ENCODE measurements at places on chromosomes 7 and 10.

GRCh38 chr10:24518981-24519597, 204.6 kb downstream of the ARHGAP21 start:
- no peaks in the 10 kb centered on the region for H3K27me3 ChIP-seq
- H3K4me1 ChIP-seq, result peaks cover 3% of the 10 kb centered on the region
- DNase-seq, result peak; percentile 73
- H3K4me3 ChIP-seq, result no peak overlapping the region
- no peak overlapping the region for H3K27ac ChIP-seq
- H3K36me3 ChIP-seq, result no peaks in the 10 kb centered on the region

GRCh38 chr10:16606923-16607322, 85.2 kb upstream of the C1QL3 start:
- DNase-seq, result no peak
- H3K27me3 ChIP-seq, result no peaks in the 10 kb centered on the region
- H3K4me1 ChIP-seq, result no peaks in the 10 kb centered on the region

GRCh38 chr10:122420624-122421007, 33.8 kb upstream of the ARMS2 start:
- no peak for DNase-seq
- no peaks in the 10 kb centered on the region for H3K27me3 ChIP-seq
- no peak overlapping the region for H3K27ac ChIP-seq
- H3K4me3 ChIP-seq, result no peak overlapping the region
- peaks cover 51% of the 10 kb centered on the region for H3K36me3 ChIP-seq

DNA sequence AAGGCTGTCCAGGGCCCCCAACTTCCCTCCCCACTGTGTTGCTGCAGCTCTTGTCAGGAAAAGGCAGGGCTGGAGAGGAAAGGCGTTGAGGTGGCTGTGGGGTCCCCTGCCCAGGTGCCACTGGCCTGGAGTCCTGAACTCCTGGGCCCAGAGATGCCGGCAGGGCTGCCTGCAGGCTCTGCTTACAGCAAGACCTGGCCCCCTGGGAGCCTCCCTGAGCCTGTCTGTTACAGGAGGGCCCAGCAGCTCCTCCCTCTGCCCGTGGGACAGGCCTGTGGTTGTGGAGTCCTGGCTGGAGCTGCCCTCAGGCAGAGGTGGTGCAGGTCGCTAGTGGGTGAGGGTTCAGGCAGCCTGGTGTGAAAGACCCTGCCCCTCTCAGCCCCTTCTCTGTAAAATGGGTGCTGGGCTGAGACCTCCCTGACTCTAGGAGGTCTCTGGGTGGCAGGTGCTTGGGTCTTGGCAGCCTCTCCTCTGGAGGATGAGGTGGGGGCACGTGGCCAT, 9.9 kb downstream of the ANTXRL start:
- no peaks in the 10 kb centered on the region for H3K36me3 ChIP-seq
- no peak for DNase-seq
- H3K4me3 ChIP-seq, result peak overlapping the region; percentile 33
- H3K4me1 ChIP-seq, result peaks cover 19% of the 10 kb centered on the region
- peaks cover 7% of the 10 kb centered on the region for H3K27me3 ChIP-seq

DNA sequence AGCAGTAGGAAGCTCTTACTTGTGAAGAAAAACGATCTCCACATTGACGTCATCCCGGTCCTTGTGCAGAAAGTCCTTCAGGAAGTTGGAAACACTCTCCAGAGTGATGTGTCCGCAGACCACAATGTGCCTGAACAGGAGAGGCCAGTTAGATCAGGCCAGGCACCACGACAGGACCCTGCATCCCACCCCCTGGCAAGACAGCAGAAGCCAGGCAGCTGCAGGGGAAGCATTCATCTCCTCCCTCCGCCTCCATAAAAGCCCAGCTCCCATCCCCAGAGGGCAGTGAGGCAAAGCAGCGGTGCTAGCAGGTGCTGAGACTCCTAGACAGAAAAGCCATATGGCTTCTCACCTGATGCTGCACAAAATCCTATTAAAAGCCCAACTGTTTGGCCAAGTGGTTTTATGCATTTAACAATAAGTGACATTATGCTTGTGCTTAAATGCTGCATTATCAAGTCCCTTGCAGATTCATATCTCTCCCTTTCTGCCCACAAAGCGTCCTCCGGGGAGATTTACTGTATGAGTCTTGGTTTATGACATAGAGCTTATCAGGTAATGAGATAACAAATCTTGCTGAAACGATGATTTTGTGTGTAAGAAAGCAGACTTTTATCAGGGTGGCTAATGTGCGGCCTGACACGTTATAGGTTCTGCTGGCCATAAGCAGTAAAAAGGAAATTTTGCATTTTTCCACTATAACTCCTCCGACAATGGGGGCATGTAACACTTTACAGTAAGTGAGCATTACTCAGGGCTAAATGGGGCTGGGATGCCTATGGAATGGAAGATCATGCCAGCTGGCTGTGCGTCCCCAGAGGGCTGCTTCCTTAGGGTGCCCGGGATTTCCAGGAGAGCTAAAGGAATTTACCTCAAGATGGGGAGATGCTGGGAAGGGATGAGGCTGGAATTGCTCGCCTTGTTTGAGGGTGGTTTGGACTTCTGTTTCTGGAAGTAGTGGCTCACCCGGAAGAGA, 546.9 kb downstream of the KCNMA1 start:
- no peak overlapping the region for H3K27ac ChIP-seq
- H3K4me3 ChIP-seq, result no peak overlapping the region
- H3K36me3 ChIP-seq, result no peaks in the 10 kb centered on the region
- no peak for DNase-seq

DNA sequence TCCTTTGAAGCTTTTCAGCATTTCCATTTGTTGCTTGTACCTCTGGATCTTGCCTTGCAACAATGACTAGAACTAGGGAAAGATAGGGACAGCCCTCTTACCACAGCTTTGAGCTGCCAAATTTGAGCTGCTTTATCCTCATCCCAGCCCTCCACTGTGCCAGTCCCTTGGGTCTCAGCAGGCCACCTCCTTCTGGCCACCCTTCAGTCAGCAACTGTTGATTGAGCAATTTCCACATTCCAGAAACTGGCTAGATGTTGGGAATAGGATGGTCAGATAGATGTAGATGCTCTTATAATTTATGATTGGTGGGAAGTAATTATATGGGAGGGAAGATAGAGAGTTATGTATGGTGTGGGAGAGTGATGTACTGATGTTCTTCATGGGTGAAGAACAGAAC, 100.1 kb downstream of the ST7 start:
- H3K36me3 ChIP-seq, result no peaks in the 10 kb centered on the region
- H3K4me1 ChIP-seq, result peaks cover 10% of the 10 kb centered on the region
- no peaks in the 10 kb centered on the region for H3K27me3 ChIP-seq

DNA sequence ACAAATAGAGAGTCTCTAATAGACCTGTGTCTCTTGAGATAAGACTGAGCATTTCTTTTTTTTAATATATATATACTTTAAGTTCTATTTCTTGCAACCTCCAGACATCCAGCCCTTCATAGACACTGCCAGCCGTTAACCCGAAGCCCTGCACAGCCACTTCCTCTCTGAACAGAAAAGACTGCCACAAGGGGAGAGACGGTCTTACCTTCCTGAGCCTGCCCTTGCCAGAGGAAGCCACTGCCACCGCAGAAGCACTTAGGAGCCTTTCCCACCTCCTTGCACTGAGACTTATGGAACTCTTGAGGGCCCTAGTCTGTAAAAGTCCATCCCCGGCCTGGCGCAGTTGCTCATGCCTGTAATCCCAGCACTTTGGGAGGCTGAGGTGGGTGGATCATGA, 31.8 kb upstream of the PRSS1 start:
- H3K4me1 ChIP-seq, result no peaks in the 10 kb centered on the region
- H3K27me3 ChIP-seq, result no peaks in the 10 kb centered on the region
- no peak overlapping the region for H3K27ac ChIP-seq
- H3K4me3 ChIP-seq, result no peak overlapping the region
- no peak for DNase-seq

- H3K27me3 ChIP-seq, result no peaks in the 10 kb centered on the region
- no peak overlapping the region for H3K4me3 ChIP-seq
- no peak for DNase-seq
- no peaks in the 10 kb centered on the region for H3K36me3 ChIP-seq
- H3K27ac ChIP-seq, result no peak overlapping the region
- no peaks in the 10 kb centered on the region for H3K4me1 ChIP-seq
These were observed 192.7 kb downstream of the KIF20B start for GRCh38 chr10:89894051-89894450.

- DNase-seq, result peak; percentile 20
- H3K4me1 ChIP-seq, result no peaks in the 10 kb centered on the region
- no peak overlapping the region for H3K4me3 ChIP-seq
- H3K27ac ChIP-seq, result no peak overlapping the region
- peaks cover 18% of the 10 kb centered on the region for H3K36me3 ChIP-seq
These were observed 51.8 kb upstream of the MRLN start for GRCh38 chr10:59805014-59805413.

DNA sequence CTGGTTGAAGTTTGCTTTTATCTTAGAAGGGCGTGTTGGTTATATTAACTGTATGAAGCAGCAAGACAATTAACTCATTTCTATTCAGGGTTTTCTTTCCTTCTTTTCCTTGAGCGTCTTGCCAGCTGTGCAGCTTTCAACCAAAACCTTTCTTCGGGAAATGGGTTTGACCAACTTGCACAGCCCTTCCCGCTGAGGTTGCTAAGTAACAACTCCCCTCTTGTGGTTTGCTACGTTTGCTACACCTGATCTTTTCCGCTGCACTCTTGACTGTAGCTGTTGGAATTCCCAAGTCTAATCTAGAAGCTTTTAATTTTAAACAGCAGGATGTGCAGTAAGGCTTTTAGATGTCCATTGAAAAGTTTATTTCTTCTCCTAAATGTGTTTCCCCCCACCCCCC, 116.9 kb downstream of the CDCA7L start:
- no peaks in the 10 kb centered on the region for H3K4me1 ChIP-seq
- DNase-seq, result peak; percentile 36
- H3K36me3 ChIP-seq, result no peaks in the 10 kb centered on the region
- no peak overlapping the region for H3K27ac ChIP-seq
- no peak overlapping the region for H3K4me3 ChIP-seq
- no peaks in the 10 kb centered on the region for H3K27me3 ChIP-seq

GRCh38 chr10:50396491-50397311, 145.4 kb upstream of the ASAH2 start:
- no peak overlapping the region for H3K4me3 ChIP-seq
- no peak for DNase-seq
- H3K27ac ChIP-seq, result no peak overlapping the region
- no peaks in the 10 kb centered on the region for H3K27me3 ChIP-seq

- no peak overlapping the region for H3K27ac ChIP-seq
- H3K4me1 ChIP-seq, result no peaks in the 10 kb centered on the region
- no peaks in the 10 kb centered on the region for H3K27me3 ChIP-seq
These were observed 3.3 kb downstream of the ADAMTS14 start for GRCh38 chr10:70675496-70676161.

- H3K27me3 ChIP-seq, result no peaks in the 10 kb centered on the region
- no peaks in the 10 kb centered on the region for H3K36me3 ChIP-seq
- H3K4me3 ChIP-seq, result no peak overlapping the region
These were observed 44.7 kb upstream of the AQP1 start for GRCh38 chr7:30866939-30867338.

DNA sequence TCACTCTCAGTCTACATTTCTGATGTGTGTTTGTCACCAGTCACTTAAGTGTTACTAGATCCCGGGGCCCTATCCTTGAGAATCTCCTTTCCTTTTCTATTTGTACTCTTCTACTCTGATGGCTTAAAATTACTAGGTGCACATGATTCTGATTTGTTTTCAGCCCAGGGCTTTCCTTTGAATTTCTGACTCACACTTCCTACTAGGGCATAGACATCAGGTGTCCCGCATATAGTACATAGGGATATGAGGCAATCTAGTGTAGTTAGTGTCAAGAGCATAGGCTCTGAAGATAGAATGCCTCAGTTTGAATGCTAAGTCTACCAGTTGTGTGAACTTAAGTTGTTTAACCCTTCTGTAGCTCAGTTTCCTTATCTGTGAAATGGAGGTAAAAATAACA, 49.4 kb upstream of the LRRN3 start:
- DNase-seq, result no peak
- no peak overlapping the region for H3K27ac ChIP-seq
- no peak overlapping the region for H3K4me3 ChIP-seq

- no peak overlapping the region for H3K27ac ChIP-seq
- no peak for DNase-seq
- H3K27me3 ChIP-seq, result no peaks in the 10 kb centered on the region
- H3K4me1 ChIP-seq, result no peaks in the 10 kb centered on the region
These were observed 187.7 kb downstream of the ELFN1 start for GRCh38 chr7:1857487-1858421.

DNA sequence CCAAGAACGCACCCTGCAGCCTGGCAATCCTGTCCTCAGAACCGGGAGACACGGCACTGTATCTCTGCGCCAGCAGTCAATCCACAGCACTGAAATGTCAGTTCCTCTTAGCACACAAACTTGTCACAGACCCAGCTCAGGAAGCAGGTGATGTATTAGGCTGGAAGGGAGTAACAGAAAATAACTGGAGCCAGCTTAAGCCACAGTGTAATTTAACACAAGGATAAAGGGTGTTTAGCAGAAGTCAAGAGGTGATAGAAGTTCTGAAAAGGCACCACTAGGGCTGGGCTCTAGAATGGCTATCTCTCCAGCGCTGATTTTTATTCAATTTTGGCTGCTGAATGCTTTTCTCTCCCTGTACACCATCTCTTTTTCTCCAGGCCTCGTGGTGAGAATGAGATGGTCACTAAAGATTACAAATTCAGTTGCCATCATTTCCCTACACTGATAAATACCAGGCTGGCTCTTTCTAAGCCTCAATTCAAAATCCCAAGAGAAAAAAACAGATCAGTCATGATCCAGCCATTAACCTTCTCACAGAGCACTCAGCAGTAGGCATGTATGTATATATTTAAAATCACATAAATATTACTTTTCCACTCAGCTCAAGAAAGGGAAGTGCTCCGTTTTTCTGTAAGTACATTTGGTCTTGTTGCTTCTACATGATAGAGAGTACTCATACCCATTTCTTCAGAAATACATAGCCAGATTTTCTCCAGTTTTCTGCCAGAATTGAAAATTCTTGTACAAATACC, 102.7 kb upstream of the PRSS1 start:
- H3K4me3 ChIP-seq, result no peak overlapping the region
- no peaks in the 10 kb centered on the region for H3K36me3 ChIP-seq
- H3K27me3 ChIP-seq, result no peaks in the 10 kb centered on the region
- no peak overlapping the region for H3K27ac ChIP-seq
- no peaks in the 10 kb centered on the region for H3K4me1 ChIP-seq

GRCh38 chr7:76506081-76506440, 4.3 kb upstream of the UPK3B start:
- H3K27ac ChIP-seq, result no peak overlapping the region
- peaks cover 3% of the 10 kb centered on the region for H3K36me3 ChIP-seq

DNA sequence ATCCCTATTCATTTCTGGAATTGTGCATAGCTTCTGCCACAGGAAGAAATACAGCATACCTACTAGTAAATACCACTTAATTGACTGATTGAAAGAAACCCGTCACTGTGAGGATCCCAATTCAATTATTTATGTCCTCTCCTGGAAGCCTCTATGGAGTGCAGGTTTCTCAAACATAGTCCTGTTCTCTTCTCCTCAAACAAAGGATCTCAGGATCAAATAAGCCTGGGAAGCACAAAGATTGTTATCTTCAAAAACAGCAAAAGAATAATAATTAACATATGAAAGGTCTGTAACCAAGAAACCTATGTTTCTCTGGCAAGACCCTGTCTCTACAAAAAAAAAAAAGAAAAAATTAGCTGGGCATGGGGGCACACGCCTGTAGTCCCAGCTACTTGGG, 127.3 kb downstream of the KCNMA1 start:
- H3K4me1 ChIP-seq, result peaks cover 23% of the 10 kb centered on the region
- no peak for DNase-seq
- H3K27me3 ChIP-seq, result no peaks in the 10 kb centered on the region
- no peak overlapping the region for H3K4me3 ChIP-seq
- no peak overlapping the region for H3K27ac ChIP-seq

- peaks cover 54% of the 10 kb centered on the region for H3K36me3 ChIP-seq
- H3K27me3 ChIP-seq, result no peaks in the 10 kb centered on the region
- peak overlapping the region; percentile 55 for H3K4me3 ChIP-seq
- H3K27ac ChIP-seq, result peak overlapping the region; percentile 65
These were observed 503 bp downstream of the CROT start for GRCh38 chr7:87345962-87346371.
